ENCODE measurements at places on chromosomes 11 and 22.

GRCh38 chr11:30392221-30392784 lies 69.4 kb downstream of the ARL14EP start:
- DNase-seq, result no peak

- DNase-seq, result no peak
Observed at GRCh38 chr22:35587447-35587870, 29.7 kb downstream of the MB start.

DNA sequence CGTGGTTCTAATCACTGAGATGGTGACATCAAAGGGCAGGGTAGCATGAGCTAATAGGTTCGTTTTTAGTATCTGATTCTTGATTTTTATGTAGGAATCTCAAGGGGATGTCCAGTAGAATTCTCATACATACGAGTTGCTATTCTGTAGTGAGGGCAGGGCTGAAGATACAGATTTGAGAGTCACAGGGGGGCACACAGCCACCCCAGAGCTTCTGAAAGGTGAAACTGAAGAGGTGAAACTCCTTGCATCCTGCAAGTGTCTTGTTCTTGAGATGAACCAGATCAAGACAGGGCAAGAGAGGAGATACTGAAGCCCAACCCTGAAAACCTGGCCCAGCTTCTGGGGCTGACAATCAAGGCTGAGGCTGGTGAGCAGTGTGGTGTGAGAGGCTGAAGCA lies 35.6 kb upstream of the TMEM123 start:
- no peak for DNase-seq

GRCh38 chr11:112634551-112634950 lies 326.7 kb upstream of the NCAM1 start:
- DNase-seq, result no peak

GRCh38 chr11:64598106-64598796 lies 7.2 kb downstream of the SLC22A12 start:
- no peak for DNase-seq

GRCh38 chr22:33409079-33409478 lies 350.9 kb upstream of the SYN3 start:
- no peak for DNase-seq

All from SIG-M5 (cell line).